ENCODE measurements at places on chromosomes 12 and 14.

DNA sequence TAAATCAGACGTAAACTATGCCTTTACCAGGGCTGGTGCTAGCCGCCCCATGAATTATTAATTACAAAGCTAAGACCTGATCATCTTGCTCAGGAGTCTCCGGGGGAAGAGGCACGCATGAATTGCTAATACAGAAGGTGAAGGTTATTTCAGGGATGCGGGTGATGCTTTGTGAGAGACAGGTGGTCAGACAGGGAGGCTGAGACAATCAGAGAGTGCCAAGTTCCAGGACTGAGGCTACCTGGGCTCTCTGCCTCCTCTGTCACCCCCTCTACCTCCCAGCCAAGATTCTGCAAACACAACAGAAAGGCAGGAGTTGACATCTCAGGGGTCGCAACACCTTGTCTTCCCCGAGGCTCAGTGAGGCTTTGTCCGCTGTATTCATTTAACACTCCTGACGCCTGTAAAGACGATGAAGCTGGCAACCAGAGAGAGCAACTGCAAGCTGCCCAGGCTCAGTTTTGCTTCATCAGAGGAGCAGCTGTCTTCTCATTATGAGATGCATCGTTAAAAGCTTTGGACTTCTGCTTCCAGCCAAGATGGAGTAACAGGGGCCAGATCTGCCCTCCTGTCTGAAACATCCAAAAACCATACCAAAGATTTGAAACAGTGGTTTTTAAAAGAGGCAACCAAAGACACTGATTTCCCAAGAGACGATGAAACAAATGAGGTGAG lies 46.6 kb downstream of the PRIMA1 start:
- DNase-seq: peak; percentile 49

- DNase-seq: no peak
Observed at GRCh38 chr14:39593377-39593776, 161.1 kb upstream of the FBXO33 start.

DNA sequence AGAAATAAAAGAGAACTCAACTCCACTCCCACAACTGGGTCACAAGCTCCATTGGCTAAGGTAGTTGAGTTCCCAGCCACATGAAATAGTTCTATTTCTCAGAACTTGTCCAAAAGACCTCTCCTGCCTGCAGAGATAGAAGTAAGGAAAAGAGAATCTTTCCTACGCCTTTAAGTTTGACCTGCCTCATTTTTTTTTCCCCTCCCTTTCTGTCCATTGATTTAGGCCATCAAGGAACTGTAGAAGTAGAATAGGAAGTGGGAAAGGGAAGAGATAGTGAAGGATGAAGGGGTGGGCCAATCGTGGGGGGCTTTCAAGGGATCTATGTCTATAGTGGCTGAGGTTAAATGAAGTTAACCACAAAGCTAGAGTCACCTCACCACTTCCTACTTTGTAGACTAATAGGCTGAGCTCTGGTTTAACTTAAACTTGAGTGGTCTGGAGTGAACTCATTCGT lies 13.9 kb upstream of the NUDT4 start:
- DNase-seq: no peak

- DNase-seq: no peak
Observed at GRCh38 chr14:70082394-70082793, 106.4 kb downstream of the SLC8A3 start.

- no peak for DNase-seq
Observed at GRCh38 chr12:90042920-90043641, 334.4 kb upstream of the ATP2B1 start.

DNA sequence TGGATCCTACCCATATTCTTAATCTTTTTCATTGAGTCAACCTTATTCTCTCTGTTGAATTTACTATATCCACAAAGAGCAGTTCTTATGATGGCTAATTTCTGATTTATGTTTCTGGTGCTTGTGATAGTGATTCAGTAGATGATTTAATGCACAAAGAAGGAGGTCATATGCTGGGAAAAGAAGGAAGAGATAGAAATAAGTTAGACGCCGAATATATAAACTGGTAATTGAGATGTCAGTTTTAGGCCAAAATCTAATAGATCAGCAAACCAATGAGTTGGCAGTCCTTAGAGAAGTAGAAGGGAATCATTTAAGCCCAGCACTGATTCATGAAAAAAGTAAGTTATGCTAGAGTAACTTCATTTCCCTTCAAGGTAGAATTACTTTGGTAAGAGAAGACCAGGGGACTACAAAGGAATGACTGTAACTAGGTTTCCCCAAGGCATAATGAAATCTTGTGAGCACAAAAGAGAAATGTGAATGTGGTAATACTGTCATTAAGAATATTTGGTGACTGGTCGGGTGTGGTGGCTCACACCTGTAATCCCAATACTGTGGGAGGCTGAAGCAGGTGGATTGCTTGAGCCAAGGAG lies 132.4 kb downstream of the TGFB3 start:
- DNase-seq: no peak

GRCh38 chr12:15834575-15834974 lies 45.4 kb upstream of the EPS8 start:
- DNase-seq: no peak

GRCh38 chr14:68981139-68981538 lies 2.0 kb upstream of the ACTN1 start:
- DNase-seq: no peak

GRCh38 chr14:90999299-90999698 lies 61.1 kb downstream of the RPS6KA5 start:
- DNase-seq: no peak

- no peak for DNase-seq
Observed at GRCh38 chr14:92587700-92588085, 74.1 kb downstream of the RIN3 start.

DNA sequence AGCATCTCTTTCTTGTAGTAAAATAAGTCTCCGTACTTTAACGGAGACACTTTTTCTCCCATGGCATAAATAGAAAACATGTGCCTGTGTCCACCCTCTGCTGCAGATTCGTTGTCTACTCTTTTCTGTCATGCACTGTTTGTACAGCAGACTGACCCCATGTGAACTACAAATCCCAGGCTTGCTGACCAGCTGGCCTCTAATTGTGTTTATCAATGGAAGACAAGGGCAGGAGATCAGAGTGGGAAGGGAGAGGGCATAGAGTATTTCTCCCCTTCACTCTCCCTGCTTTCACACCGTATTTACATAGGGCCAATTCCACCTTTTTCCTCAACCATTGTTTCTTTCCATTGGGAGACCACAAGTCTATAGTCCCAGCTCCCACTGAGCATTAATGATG lies 31.0 kb upstream of the TMTC2 start:
- no peak for DNase-seq

GRCh38 chr12:82130762-82131161 lies 227.4 kb downstream of the CCDC59 start:
- no peak for DNase-seq

- no peak for DNase-seq
Observed at GRCh38 chr12:1250641-1251040, 259.6 kb downstream of the ERC1 start.

GRCh38 chr12:22100958-22101748 lies 55.1 kb downstream of the CMAS start:
- DNase-seq: peak; percentile 20

DNA sequence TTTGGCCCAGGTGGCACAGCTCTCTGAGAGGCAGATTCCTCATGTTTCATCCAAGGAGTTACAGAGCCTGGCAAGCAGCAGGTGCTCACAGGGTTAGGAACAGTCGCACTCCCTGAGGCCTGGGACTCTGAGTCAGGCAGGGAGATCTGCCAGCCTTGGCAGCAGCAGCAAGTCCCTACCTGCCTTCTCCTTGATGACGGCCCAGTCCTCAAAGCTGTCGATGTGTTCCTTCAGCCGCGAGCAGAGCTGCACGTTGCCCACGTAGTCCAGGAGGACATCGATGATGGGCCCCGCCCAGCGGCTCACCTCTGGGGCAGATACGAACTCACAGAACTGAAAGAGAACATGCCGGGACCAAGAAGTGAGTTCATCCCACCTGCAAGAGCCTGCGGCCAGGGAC lies 10.4 kb downstream of the FAM181A start:
- DNase-seq: no peak

DNA sequence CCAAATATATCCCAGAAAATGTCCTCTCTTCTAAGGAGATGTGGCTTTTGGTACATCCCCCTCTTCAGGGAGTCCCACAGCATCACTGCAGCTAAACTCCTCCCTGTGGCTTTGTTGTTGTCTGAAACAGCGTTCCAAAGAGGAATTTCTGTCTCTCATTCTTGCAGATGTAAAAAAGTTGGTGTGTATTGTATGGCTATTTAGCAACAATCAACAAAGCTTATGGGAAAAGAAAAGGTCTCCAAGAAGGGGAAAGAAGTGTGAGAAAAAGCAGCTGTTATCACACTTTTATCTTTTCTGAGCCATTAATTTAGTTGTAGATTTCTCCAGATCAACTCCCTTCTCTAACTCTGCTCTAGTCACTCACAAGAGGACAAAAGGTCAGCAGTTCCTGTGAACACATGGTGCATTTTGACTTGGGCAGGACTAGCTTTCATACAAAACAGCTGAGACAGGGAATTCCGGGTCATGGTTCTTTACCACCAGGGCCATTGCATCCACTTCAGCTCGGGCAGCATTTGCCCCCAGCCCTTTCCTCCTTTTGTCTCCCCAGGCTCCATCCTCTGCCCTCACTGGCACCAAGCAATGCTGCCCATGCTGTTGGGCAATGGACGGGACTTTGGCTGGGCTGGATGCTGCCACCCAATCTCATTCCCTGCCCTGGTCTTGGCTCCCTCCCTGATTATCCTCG lies 184.7 kb downstream of the TMX1 start:
- no peak for DNase-seq

GRCh38 chr14:20332431-20332787 lies 670 bp downstream of the CCNB1IP1 start:
- DNase-seq: peak; percentile 53

DNA sequence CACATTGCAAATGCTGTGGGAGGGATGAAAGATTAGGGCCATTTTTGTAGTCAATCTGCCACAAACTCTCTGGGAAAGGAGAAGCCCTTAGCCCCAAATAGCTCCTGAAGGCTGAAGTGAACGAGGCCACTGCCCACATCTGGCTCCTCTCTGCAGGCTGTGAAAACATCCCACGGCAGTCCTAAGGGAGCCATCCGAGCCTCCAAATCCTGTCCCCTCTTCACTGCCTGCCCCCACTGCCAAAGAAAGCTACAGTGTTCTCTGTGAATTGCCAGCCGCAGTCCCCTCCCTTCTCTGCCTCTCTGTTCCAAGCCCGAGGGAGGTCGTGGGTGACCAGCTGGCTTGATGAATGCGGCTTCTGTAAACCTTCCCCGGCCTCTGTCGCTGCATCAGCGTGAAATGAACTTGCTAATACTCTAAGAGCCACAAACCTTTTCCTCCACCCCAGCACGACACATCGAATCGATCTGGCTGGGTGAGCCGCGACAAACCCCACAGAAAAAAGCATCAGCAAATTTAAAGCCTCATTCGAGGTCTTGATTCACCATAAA lies 180.7 kb upstream of the NRXN3 start:
- DNase-seq: no peak

DNA sequence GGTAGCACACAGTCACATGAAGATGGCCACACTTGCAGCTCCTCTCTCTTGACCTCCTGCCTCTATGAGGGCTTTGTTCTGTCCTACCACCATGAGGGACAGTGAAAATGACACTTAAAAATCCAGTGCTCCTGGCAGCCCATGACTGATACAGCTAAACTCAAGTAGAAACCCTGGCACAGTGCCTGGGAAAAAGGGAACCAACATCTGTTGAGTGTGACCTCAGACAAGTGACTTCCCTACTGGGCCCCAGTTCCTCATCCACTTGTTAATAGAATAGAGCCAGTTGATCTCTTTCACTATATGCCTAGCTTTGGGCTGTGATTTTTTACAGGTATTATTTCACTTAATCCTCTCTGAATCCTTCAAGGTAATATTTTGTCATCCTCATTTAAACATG lies 4.8 kb downstream of the GUCY2C start:
- DNase-seq: peak; percentile 74

DNA sequence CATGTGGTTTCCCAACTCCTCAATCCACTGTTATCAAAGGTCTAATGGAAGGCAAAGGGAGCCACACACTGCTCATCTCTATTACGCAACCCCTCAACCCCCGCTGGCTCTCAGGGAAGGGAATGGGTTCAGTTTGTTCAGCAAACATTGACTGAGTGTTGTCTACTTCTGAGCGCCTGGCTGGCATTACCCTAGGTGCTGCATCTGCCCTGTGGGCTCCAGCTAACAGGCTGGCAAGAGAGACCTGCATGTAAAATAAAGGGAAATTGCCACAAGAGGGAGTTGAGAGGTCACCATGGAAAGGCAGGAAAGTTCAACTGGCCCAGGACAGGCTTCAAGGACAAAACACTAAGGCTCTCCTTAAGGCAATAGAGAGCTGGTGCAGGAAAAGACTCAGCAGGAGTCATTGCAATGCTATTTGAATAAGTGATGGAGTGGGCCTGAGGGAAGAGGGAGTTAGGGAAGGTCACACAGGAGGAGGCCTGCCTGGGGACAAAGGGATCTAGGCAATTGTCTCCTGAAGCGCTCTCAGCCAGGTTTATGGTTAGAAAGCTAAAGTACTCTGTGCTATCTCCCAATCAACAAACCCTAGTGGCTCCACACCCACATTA lies 5.5 kb upstream of the ZNF740 start:
- DNase-seq: no peak

GRCh38 chr14:98835051-98835824 lies 436.8 kb downstream of the BCL11B start:
- DNase-seq: no peak

GRCh38 chr14:97281741-97282140 lies 484.6 kb downstream of the VRK1 start:
- DNase-seq: no peak

DNA sequence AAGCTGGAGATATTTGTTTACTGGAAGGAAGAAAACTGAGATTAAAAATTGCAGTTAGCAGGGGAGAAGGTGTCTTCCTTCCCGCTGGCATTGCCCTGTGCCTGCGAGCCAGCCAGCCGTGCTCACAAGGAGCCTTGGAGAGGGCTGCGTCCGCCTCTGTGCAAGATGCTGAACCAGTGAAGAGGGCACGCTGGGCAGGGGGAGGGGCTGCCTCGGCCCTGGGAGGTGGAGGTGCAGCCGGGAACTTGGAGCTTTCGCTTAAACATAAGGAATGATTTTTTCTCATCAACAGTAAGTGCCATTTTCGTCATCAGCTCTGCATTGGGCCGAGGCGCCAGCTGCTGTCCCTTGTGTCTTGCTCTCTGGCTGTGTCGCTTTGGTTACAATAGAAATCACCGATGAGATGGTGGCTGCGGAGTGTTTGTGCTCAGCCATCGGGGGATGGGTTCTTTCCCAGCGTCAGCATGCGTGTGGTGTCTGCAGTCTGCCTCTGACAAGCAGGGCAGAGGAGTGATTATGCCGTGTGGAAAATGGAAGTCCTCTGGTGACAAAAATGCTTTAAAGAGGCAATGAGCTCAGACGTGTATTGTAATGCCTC lies 97.3 kb downstream of the ESR2 start:
- peak; percentile 88 for DNase-seq
